ENCODE measurements at places on chromosomes 1 and 21. TPM values are rescaled to one million over a fixed set of nuclear protein-coding genes. Genes with fewer than 3 reads are reported as not detected.

CD164L2 gene
- total RNA-seq, result not detected

KAZN gene
- total RNA-seq, result 3.2 TPM

SPRR1A gene
- total RNA-seq, result not detected

PAQR6 gene
- total RNA-seq, result 3.2 TPM

UQCRHL gene
- 6.2 TPM for total RNA-seq

PLA2G2F gene
- total RNA-seq, result not detected

SPATA45 gene
- not detected for total RNA-seq

LDLRAD1 gene
- not detected for total RNA-seq

SPRR4 gene
- total RNA-seq, result not detected

AMY1A gene
- not detected for total RNA-seq

VHLL gene
- total RNA-seq, result not detected

HLX gene
- 5.6 TPM for total RNA-seq

Data from A549 treated with Hydrocortisone at 1 μM for 4 hours (cell line).